Central memory CD8-positive, alpha-beta T cell (primary cell): ENCODE measurements at places on chromosomes 4 and X.

- DNase-seq, result no peak
Observed at GRCh38 chr4:183429489-183429888, 14.9 kb upstream of the CDKN2AIP start.

GRCh38 chr4:144283526-144283925 is 143.0 kb upstream of the GYPA start:
- DNase-seq, result no peak

GRCh38 chrX:3244203-3244743 is 102.2 kb downstream of the MXRA5 start:
- no peak for DNase-seq

DNA sequence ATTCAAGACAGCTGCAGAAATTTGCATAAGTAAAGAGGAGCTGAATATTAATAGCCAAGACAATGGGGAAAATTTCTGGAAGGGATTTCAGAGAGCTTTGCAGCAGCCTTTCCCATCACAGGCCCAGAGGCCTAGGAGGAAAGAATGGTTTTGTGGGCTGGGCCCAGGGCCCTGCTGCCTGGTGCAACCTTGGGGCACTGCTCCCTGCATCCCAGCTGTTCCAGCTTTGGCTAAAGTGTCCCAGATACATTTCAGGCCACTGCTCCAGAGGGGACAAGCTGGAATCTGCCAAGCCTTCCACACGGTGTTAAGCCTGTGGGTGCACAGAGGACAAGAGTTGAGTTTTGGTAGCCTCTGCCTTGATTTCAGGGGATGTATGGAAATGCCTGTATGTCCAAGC is 185.6 kb upstream of the SFRP2 start:
- DNase-seq, result no peak

- DNase-seq, result no peak
Observed at GRCh38 chr4:138602664-138603063, 360.5 kb upstream of the SLC7A11 start.

DNA sequence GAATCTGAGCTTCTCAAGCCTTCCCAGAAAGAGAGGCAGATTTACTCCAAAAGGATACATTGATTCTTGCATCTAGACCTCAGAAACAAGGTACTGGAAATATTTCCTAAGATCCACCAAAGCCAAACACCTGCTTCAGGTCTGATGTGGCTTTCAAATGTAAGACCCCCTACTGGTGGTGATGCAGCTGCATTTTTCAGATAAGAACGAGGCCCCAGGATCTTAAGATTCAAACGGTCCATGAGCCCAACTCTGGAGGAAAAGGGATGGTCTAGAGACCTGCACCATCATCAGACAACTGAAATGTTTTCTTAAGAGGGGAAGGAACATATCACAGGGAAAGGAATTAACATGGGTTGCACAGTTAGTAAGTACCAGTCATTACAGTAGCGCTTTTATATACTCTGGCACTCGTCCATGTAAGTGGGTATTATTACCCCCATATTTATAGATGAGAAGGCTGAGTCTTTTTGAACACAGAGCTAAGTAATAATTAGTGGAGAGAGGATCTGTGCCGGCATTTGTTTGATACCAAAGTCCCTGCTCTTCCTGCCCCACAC is 73.7 kb downstream of the LEF1 start:
- no peak for DNase-seq

DNA sequence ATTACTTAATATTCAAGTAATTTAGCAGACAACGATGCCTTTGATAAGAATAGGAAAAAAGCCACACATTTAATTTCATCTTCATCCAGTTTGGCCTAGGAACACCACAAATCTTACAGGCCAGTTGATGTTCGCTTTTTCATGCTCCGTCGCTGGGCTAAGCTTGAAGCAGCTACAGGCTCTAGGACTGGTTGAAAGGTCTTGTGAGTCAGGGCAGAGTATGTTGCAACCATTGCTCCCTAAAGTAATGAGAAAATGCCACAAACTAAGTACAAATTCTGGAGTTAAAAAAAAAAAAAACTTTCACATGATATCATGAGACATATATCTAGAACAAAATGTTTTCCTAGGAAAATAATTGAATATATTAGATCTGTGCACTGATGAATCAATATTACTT is 123.8 kb downstream of the RPS6KA6 start:
- DNase-seq, result no peak

DNA sequence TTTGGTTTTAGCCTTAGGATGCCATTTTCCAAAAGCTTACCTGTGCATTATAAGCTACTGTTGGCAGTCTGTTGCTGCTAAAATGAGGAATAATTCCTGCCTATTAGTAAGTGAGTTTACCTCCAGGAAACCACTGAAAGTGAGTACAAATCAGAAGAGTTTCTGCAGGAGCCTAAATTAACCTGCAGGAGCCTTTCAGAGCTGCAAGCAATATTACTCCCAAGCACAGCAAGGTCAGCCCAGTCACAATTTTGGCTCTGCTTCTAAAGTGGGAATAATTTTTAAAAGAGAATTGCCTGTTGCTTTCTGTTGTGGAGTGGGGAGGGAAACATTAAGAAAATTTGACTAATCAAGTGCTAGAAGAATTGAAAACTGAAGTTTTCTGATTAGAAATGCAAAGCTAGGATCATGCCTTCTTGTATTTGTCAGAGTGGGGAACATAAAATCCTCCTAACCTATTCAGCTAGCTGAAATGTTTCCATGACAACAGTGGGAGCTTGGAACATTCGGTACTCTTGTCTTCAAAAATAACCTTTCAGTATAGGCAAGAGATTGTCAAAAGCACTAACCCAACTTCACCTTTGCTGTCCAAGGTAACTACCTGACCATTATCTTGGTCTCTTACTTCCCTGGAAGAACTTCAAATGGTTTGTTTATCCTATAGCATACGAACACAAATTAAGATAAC is 193.2 kb downstream of the COMMD8 start:
- DNase-seq, result no peak

DNA sequence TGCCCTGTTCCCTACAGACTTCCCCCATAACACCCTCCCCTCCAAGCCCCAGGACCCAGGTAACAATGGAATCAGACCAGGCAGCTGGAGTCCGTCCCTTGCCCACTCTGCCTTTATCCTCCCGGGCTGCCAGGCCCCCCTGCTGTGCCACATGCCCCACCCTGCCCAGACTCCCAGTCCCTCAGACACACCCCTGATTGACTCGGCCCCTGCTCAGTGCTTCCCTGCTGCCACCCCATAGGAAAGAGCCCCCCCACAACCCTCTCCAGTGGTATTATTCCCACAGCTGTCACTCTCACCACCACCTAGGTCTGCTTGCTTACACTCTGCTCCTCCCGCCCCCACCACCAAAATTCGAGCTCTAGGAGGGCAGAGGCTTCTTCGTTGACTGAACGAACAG is 4.7 kb upstream of the NAA10 start:
- no peak for DNase-seq

DNA sequence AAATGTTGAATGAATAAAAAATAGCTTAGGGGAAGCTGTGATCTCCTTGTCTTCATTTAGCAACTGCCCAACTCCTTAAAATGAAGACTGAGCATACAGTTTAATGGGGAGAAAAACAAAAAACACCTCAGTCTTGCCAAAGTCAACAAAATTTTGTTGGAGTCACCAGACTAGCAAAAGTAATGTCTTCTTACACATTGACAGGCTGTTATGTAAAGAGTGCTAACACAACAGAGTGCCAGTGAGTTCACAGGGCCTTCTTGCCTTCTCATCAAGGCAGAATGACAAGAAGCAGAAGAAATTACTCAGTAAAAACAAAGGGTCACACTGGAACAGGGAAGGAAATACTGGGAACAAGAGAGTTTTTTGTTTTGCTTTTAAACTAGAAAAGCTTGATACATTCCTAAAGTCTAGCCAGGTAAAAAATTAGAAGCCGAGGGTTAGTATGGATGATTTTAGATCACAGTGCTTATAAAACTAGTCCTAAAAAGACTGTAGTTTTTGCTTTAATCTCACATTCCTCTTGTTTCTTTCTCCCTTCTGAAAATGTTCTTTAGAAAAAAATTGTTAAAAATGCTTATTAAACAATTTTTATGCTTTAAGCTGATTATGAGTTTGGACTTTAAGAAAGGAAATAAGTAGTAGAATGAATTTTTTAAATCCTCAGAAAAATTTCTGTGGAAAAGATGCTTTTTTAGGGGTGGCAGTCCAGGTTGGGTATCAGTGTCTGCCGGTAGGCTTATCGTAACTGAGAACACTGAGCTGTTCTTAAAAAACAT is 38.7 kb upstream of the FRAS1 start:
- DNase-seq, result no peak

DNA sequence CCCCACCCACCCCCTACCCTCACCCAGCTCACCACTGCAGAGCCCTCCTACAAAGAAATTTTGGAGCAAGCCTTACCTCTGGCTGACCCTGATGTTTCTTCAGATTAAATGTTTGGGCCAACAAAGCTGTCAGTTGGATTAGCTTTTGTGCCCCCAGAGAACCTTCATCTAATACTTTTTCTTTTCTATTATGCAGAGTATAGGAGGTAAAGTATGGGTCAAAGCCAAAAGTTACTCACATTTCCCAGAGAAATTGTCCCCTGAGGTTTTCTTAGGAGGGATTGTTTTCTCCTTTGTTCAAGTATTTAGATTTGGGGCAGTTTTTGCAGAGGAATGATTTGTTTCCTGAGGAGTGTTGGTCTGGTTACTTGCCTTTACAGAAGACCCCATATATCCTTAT is 69.5 kb downstream of the AASDH start:
- DNase-seq, result no peak

- no peak for DNase-seq
Observed at GRCh38 chr4:177315767-177316464, 6.2 kb downstream of the NEIL3 start.

DNA sequence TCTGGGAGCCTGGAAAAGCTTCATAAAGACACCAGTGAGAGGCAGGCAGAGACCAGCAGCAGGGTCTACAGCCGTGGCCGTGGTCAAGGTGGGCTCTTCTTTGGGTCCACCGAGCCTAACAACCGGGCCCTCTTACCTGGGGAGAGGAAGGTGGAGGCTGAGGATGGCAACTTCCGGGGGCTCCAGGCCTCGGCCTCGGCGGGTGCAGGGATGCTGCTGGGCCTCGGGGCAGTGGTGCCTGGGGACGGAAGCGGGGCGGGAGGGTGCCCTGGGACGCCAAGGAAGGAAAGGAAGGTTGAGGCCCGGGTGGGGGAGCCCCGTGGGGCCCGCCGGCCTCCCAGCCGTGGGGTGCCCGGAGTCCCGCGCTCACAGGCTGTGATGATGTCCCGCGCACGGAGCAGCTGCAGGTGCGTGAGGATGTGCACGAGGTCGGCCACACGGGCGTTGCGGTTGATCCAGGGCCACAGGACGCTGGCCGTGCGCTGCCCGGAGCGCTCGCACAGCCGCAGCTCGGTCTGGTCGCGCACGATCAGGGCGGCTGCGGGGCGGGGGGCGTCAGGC is 561 bp downstream of the IRAK1 start:
- DNase-seq, result no peak

DNA sequence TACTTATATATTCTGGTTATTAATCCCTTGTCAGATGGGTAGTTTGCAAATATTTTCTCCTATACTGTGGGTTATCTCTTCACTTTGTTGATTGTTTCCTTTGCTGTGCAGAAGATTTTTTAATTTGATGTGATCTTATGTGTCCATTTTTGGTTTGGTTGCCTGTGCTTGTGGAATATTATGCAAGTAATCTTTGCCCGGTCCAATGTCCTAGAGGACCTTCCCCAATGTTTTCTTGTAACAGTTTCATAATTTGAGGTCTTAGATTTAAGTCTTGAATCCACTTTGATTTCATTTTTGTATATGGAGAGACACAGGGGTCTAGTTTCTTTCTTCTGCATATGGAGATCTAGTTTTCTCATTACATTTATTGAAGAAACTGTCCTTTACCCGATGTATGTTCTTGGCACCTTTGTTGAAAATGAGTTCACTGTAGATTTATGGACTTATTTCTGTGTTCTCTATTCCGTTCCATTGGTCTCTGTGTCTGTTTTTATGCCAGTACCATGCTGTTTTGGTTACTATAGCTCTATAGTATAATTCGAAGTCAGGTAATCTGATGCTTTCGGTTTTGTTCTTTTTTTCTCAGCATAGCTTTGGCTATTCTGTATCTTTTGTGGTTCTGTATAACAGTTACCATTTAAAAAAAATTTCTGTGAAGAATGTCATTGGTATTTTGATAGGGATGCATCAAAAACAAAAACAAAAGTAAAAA is 34.7 kb downstream of the DIAPH2 start:
- no peak for DNase-seq
